B cell (primary cell): ENCODE measurements at places on chromosomes 16 and 17.

DNA sequence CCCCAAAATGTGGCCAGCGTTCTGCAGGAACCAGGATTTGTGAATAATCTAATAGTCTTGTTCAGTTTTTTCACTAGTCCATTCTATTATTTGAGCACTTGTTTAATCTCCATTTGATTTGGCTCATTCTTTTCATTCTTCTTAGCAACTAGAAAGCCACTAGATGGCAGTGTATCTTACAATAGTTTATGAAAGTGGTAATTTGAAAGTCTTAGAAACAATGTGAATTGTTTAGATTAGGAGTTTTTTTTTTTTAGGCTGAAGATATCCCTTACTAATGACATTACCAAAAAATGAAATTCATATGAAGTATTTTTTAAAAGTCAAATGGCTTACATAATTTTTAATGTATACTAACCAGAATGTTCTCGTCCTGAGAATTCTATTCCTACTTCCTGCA is 6.7 kb downstream of the ERI2 start:
- DNase-seq, result no peak

- DNase-seq, result no peak
Measured at GRCh38 chr16:68364561-68364998, 53.8 kb downstream of the PRMT7 start.

- peak; percentile 69 for DNase-seq
Measured at GRCh38 chr17:62098623-62099231, 33.6 kb upstream of the MED13 start.

- no peak for DNase-seq
Measured at GRCh38 chr16:81692021-81692420, 87.1 kb upstream of the PLCG2 start.

- no peak for DNase-seq
Measured at GRCh38 chr17:15231851-15232516, 33.1 kb downstream of the PMP22 start.

DNA sequence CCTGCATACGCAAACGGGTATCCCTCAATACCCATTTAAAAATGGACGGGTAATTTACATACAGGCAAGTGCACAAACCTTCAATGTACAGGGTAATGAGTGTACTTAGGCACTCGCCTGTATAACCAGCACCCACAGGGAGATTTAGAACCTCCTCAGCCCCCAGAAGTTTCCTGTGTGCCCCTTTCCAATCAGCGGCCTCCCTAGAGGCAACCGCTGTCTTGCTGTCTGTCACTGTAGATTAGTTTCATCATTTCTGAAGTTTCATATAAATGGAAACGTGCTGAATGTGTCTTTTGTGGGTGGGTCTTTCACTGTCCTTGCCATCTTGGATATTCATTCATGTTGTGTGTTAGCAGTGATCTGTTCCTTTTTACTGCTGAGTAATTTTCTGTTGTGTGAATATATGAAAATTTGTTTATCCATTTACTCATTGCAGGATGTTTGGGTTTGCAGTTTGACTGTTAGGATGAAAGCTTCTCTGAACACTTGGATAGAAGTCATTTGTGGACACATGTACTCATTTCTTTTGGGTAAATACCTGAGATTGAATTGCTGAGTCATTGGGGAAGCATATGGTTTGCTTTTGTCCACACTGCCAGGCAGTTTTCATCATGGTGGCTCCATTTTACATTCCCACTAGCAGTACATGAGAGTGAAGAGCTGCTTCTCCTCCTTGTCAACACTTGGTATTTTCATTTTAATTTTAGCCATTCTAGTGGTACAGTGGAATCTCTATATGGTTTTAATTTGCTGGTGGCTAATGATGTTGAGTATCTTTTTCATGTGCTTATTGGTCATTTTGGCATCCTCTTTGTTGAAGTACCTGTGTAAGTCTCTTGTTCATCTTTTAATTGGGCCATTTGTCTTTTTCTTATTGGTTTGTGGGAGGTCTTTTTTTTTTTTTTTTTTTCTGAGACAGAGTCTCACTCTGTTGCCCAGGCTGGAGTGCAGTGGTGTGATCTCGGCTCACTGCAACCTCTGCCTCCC is 2.1 kb upstream of the ADCY7 start:
- no peak for DNase-seq

DNA sequence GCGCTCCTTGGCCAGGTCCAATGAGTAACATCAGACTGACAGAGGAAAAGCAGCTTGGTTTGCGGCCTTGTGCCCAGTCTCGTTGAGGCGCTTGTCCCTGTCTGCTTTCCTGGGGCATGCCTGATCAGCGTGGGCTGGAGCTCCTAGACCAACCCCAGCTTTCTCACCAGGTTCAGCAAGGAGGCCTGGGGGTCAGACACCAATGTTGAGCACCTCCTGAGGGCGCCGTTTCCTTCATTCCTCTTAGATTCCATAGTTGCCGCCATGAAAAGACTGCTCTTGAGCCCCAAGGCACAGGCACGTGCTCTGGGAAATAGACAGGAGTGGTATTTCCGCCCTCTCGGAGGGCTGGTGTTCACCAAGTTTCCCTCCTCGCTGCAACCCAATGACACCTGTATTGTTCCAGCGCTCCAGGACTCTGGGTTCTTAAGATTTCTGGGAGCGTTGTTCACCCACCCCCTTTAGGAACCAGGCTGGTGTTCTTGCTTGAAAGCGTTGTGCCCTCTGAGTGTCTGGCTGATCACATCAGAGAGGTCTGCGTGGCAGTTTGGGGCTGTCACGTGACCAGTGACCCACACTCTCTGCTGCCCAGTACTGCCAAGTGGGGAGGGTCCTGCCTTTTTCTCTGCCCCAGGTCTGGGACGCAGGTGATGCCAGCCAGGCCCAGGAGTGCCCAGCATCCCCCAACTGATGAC is 18.0 kb downstream of the KCTD2 start:
- no peak for DNase-seq

GRCh38 chr16:14181371-14182050 is 110.4 kb downstream of the MRTFB start:
- DNase-seq, result no peak

- DNase-seq, result no peak
Measured at GRCh38 chr17:56152874-56153602, at the start of gene ANKFN1. Gene ANKFN1 (plus strand): TSS chr17:56153475. CDS start chr17:56212668, 59,193 bp downstream.

GRCh38 chr16:85751698-85752501 is 1.0 kb upstream of the C16orf74 start:
- DNase-seq, result peak; percentile 50

DNA sequence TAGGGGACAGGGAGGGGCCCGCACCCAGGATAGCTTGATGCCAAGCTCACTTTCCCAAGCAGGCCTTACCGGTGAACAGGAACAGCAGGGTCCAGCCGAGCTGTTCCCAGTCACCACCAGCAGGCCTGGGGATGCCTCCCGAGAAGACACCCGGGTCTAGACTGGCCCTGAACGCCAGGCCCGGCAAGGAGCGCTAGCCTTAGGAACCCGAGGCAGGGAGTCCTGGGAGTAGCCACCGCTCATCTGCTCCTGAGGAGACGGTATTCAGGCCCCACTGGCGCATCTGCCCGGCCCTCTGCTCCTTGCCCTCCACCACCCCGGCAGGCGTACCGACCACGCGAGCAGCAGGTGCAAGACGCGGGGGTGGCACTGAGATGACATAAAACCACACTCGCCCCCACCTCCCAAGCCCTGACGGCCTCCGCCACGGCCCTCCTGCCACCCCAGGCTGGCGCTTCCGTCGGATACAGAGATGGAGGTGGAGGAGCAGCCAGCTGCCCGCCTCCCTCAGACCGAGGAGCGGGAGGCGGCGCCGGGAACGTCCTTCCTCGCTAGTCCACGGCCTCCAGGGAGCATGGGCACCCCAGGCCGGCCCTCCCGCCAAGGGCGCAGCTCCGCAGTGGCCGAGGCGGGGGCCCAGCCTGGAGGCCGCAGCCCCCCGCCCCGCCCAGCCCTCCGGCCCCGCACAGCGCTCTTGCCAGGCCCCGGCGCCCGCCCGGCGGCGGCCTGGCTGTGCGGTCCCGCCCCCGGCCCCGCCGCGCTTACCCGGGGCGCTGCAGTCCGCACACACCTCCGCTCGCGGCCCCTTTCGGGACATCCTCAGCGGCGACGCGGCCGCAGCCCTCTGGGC is 661 bp downstream of the GIT1 start:
- DNase-seq, result peak; percentile 63

DNA sequence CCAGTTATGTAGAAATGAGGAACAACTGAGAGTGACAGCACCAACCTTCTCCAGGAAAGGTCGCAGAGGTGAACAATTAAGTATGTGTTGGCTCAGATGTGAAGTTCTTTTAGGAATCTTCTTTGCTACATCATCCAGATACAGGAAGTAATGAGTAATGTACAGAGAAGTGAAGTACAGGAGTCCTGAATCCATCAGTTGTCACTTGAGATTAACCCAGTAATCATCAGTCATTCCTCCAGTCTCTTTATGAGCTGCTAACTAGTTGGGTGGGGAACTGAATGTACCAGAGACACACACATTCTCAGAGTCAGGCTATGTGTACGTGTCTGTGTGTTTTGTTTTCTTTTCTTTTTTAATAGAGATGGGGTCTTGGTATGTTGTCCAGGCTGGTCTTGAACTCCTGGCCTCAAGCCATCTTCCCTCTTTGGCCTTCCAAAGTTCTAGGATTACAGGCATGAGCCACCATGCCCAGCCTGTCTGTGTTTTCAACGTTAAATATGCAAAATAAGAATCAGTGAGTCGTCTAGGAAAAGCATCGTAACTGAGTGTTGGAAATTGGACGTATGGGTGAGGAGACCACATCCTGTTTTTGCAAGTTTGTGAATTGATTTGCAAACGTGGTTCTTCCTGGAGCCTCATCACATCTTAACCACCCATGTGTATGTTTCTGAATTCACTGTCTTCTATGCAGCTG is 19.9 kb downstream of the ZNF200 start:
- DNase-seq, result no peak

DNA sequence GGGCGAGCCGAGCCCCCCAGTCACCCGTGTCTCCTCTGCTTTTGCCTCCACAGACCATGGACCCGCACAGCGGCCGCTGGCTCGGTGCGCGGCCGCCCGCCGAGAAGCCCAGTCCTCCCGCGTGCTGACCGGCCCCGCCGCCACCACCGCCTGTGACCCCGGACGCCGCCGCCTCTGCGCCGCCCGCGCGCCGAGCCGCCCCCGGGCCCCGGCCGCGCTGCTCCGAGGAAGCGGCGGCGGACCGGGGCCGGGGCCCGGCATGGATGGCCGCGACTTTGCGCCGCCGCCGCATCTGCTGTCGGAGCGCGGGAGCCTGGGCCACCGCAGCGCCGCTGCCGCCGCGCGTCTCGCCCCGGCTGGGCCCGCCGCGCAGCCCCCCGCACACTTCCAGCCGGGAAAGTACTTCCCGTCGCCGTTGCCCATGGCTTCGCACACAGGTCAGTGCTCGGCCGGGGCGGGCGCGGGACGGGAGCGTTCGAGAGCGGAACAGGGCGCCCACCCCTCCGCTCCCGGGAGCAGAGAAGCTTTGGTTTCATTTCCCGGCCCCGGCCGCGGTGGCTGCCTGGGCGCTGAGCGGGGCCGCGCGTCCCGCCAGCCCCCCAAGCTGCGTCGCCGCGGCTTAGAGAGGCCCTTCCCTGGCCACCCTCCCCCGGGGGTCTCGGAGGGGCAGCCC is 4.4 kb downstream of the BAHCC1 start:
- peak; percentile 69 for DNase-seq

DNA sequence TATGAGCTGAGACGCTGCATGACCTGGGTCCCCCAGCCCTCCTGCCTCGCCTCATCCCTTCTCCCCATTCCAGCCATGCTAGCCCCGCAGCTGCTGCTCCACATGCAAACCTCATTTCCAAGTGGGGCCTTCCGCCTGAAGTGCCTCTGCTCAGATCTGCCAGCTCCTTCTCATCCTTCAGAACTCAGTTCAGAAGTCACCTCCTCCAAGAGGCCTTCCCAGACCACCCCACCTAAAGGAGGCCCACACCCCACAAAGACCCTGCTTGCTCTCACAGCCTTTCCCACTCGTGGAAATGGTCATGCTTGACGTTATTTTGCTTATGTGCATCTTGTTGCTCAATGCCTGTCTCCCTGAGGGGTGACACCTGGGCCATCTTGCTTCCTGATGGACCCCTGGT is 58.7 kb downstream of the RMI2 start:
- no peak for DNase-seq

DNA sequence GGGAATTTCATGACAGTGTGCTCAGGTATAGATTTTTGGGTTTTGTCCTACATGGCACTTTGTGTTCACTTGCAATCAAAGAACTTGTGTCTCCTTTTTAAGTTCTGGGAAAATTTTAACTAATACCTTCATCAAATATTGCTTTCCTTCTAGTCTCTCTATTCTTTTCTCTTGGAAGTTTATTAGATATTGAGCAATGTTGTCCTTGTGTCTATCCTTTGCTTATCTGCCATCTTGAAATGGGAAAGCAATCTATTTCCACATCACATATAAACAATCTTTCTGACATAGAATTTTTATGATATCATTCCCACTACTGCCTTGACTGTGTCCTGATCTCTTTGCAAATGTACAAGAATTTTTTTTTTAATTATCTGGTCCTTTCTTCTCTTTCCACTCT is 4.4 kb upstream of the ABCA9 start:
- DNase-seq, result no peak

DNA sequence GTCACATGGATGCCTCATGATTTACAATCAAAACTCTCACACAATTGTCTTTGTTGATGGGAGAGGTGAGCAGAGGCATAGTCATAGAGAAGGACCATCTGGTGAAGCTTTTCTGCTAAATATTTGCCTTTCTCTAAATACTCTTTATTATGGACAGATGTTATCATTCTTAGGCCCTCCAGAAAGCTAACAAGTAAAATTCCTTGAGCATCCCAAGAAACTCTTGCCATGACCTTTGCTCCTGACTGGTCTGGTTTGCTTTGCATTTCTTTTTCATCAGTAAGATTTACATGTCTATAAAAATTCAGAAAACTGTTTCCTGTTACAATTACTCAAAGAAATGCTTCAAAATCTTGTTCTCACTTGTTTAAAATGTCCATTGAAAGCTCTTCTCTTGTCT is 1336.6 kb upstream of the CDH8 start:
- no peak for DNase-seq

DNA sequence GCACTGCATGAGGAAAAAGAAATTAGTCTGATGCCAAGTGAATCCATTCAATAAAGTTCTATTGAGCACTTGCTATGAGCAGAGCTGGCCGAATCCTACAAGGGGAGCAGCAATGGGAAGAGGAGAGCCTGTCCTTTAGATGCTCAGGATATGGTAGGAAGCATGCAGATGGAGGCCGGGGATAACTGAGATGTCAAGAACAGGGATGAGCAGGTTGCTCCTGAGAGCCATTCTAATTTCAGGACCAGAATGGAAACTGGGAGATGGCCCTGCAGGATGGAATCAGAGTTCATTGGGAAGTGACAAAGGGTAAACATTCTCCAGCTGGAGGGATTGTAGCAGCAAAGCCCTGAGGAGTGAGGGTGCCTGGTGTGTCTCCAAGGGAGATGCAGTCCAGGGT is 88.0 kb downstream of the CBLN1 start:
- DNase-seq, result no peak

GRCh38 chr16:53080345-53081031 is 25.7 kb downstream of the CHD9 start:
- no peak for DNase-seq

DNA sequence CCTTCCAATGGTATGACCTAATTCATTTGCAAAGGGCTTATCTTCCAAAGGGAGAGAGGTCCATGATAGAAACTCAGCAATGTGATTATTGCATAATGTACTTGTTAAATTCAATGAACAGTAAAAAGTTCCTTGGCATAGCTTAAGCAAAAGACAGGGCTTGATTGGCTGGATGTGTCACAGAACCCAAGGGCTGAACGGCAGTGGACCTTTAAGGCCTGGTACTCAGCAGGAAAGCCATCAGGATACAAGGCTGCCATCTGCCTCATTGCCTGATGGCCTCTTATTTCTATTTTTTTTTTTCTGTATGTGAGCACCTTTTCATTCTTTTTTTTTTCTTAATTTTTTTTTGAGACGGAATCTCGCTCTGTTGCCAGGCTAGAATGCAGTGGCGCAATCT is 208.9 kb upstream of the WSCD1 start:
- no peak for DNase-seq
